ENCODE measurements at places on chromosomes 13 and 19. TPM values are rescaled to one million over a fixed set of nuclear protein-coding genes. Genes with fewer than 3 reads are reported as not detected.

ZNF382 gene
- total RNA-seq = 0.06 TPM

LILRB5 gene
- total RNA-seq = not detected

CALR3 gene
- 0.47 TPM for total RNA-seq

GPR183 gene
- 0.14 TPM for total RNA-seq

TNFSF9 gene
- total RNA-seq = 17.8 TPM

MRPL4 gene
- 54.6 TPM for total RNA-seq

CLASRP gene
- 17.6 TPM for total RNA-seq

DNA sequence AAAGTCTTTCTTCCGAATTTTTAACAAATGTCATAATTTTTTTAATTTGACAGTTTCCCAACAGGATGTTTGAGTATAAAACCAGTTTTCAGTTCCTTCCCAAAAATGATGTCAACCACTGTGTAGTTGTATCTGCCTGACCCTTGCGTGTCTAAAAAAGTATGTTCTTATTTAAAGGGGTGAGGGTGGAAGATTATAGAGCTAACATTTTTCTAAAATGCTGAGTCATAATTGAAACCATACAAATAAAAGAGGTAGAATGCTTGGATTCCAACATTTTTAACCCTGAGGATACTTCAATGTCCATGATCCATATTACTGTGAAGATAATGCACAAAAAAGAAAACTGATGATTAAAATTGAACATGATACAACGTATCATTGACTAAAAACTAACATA is 1388.8 kb downstream of the UQCRFS1 start:
- DNase-seq = no peak

DNA sequence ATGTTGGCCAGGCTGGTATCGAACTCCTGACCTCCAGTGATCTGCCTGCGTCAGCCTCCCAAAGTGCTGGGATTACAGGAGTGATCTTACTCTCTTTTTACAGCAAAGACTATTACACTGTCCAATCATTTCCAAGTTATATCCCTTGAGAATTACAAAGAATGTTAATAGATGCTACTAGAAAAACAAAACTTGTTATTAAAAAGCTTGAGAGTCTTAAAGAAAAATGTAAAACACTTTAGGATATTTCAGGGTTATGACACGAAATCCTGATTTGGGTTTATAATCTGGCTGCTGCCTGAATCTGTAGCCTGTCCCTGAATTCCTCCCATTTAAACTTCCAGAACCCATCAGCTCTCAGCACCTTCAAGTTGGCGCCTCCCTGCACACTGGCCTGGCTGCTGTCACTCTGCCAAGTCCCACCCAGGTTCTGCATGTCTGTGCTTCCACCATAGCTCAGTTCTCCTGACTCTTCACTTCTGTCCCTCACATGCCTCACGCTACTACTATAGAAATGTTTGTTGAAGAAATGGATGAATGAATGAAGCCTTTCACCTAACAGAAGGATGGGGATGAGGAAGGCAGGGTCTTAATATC is 55.8 kb upstream of the RFXAP start:
- DNase-seq = no peak

- peak; percentile 57 for DNase-seq
Observed at GRCh38 chr13:93847162-93847561, 620.6 kb downstream of the GPC6 start.

DNA sequence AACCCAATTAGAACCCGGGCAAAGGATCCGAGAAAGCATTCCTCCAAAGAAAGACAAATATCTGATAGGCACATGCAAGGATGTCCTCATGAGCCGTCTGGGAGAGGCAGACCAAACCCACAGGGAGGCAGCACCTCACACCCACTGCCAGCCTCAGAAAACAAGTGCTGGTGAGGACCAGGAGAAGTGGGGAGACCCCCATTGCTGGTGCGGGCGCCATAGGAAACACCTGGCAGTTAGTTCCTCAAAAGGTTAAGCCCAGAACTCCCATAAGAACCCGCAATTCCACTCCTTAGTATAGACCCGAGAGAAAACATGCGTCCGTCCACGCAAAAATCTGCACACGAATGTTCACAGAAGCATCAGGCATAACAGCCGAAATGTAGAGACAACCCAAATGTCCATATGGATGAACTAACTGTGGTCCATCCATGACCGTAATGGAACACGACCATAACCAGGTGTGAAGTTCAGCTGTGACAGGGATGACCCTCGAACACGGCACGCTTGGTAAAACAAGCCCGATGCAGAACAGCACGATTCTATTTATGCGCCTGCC is 7.9 kb downstream of the ZNF787 start:
- DNase-seq = no peak

GRCh38 chr19:39196860-39197562 is at the start of gene NCCRP1:
Gene NCCRP1 (plus strand): TSS chr19:39196964. CDS start chr19:39196983, 19 bp downstream.
- no peak for DNase-seq

DNA sequence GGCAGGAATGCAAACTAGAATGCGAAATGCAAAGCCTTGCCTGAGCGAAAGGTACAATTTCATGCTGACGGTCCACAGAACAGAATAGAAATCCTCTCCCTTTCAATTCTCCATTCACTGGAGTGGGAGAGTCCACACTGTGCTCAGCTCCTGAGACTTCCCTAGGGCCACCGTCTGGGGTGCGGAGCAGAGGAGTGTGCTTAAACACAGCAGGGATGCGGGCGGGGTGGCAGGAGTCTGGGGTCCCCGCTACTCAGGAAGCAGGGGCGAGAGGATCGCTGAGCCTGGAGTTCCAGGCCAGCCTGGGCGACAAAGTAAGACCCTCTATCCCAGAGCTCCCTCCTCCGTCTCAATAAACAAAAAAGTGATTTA is 552 bp upstream of the ZNF816 start:
- no peak for DNase-seq

GRCh38 chr19:19508217-19508616 is 7.1 kb downstream of the TSSK6 start:
- DNase-seq = no peak

DNA sequence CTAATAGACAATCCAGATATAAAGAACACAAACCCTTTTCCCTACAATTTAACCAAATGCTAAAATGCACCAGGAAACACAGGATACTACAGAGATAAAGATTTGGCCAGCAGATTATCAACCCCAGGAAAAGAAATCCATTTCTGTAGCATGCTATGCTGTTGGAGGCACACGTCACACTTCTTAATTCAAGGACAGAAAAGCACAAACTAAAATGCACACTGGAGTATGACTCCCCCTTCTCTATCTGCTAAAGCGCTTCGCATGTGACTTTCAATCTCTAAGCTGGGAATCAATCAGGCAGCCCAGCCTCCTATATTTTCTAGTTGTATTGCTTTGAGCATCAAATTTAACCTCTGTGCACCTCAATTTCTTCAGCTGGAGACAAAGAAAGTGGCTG is 22.2 kb downstream of the ABCC4 start:
- DNase-seq = no peak

DNA sequence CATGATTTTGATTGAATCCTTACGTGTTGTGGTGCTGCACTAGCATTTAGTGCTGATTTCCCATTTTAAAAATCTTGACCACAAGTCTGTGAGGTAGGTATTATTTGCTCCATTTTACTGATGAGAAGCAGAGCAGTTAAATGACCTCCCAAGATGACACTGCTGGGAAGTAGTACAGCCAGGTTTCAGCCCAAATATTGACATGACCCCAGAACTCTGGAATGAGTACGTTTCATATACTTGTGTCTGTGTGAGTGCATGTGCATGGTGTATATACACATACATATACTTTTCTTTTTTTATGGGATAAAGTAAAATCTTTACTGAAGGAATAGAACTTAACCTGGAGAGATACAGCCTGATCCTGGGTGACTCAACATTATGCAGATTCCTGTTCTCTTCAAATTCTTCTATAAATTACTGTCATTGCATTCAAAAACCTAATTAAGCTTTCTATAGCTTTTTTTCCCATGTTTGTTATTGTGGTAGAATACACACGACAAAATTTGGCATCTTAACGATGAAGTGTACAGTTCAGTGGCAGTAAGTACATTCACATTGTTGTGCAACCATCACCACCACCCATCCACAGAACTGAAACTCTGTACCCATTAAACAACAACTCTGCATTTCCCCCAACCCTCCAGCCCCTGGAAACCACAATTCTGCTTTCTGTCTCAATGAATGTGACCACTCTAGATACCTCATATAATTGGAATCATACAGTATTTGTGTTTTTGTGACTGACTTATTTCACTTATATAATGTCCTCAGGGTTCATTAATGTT is 311.9 kb downstream of the MTUS2 start:
- no peak for DNase-seq

GRCh38 chr13:102441085-102441484 is 39.2 kb upstream of the FGF14 start:
- no peak for DNase-seq

- no peak for DNase-seq
Observed at GRCh38 chr19:17933414-17934129, 757 bp downstream of the CCDC124 start.

- peak; percentile 54 for DNase-seq
Observed at GRCh38 chr19:30662211-30662861, 290.2 kb downstream of the ZNF536 start.

- DNase-seq = no peak
Observed at GRCh38 chr19:1749373-1750342, 3.6 kb upstream of the ONECUT3 start.

DNA sequence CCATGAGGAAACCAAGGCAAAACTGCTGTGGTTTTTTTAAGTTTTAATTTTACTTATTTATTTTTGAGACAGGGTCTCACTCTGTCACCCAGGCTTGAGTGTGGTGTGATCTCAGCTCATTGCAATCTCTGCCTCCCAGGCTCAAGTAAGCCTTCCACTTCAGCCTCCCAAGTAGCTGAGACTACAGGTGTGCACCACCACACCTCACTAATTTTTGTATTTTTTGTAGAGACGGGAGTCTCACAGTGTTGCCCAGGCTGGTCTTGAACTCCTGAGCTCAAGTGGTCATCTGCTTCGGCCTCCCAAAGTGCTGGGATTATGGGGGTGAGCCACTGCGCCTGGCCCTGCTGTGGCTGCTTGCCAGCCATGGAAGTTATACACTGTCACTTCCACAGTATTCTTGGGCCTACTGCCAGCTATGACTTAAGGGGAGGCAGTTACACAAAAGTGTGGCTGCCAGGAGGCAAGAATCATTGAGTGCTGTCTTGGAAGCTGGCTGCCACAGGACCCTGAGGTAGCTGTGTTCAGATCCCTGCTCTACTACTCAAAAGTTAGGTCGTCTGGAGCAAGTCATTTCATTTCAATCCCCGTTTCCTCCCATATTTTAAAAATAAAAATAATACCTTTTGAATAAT is 12.7 kb downstream of the FARP1 start:
- peak; percentile 48 for DNase-seq

DNA sequence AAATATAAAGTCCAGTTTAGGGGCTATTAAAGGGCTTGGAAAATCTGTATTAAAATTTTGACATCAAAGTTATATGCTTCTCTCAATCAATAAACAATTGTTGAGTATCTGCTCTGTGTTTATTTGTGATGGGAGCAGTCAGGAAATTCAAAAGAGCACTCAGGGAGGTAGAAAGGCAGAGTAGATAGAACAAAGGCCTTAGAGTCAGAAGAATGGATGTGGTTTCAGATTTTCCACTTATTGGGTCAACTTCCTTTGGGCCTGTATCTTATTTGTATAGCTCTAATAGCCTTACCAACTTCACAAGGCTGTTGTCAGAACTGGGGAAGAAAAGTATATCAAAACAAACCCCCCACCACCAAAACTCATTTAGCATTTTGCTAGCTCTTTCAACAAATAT is 302.6 kb downstream of the SPRY2 start:
- no peak for DNase-seq

GRCh38 chr19:33465834-33466233 is 55.8 kb downstream of the PEPD start:
- no peak for DNase-seq

DNA sequence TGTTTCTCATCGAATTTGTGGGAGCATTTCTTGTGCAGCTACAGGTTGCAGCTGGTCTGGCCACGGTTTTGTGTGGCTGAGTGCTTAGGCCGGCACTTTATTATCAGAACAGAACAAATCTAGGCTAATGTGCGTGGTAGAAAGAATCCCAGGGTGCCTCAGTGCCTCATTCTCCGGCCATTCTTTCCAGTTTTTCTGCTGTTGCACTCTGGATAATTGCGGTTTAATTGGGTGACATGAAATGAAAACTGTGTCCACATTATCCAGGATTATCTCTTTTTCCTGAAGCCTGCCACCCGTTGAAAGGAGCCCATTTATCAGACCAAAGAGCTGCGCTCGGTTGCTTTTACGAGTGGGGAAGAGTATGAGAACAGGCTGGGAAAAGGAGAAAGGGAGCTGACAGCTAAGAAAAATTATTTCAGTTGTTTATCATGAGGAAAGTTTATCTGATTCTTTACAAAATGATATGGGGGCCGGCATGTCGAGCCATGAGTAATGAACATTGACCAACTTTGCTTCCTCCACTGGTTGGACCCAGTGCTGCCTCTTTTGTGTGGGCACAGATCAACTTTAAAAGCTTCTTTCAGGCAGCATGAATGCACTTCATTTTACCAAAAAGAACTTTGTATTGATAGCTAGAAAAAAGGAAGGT is 117.0 kb upstream of the SOX21 start:
- DNase-seq = no peak

All from H4 (cell line).